Keratinocyte (primary cell): ENCODE measurements at places on chromosomes 4 and X. TPM values are rescaled to one million over a fixed set of nuclear protein-coding genes. Genes with fewer than 3 reads are reported as not detected.

GRCh38 chr4:103802766-103803165 lies 83.0 kb upstream of the TACR3 start:
- no peak for DNase-seq

DNA sequence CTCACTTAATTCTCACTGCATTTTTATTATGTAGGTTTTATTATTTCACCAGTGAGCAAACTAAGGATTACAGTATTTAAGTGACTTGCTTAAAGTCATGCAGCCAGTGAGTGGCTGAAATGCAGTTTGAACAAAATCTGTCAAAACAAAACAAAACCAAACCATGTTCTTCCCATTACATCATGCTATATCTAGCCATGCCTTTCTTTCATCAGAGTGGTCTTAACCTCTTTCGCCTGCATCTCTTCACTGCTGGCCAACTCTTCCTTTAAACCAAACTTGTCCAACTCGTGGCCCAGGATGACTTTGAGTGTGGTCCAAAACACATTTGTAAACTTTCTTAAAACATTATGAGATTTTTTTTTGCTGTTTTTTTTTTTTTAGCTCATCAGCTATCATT lies 223.2 kb downstream of the PCDH7 start:
- no peak for DNase-seq

DNA sequence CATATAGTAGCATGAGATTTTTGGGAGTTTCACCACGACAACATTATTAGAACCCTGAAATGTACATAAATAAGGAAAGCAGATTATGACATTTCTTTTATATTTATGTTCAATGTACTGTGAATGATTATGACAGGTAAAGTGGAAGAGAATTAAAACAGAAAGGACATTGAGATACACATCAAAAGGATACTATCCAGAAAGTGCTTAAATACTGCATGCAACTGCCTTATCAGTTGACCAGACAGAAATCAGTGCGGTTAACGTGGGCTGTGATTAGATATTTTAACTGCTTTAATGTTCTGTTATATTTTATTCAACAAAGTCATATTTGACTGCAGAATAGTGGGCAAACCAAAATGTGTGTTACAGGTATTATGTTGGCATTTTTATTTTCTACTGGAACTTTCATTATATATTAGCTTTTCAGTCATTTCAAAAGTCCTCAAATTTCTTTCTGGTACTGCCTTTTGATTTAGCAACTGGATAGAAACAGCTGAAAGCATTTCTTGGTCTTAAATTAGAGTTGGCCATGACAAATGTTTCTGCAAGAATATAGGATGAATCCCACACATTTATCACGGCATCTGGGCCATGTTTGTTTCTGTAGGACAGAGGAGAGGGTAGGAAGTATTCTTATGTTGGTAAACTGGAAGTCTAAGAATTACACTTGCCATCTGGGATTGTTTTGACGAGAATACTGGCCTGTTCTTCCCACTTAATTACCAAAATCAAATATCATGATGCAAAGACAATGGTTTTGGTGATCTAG lies 255.2 kb downstream of the SLC39A8 start:
- DNase-seq, result no peak

GRCh38 chr4:7813674-7814073 lies 126.0 kb downstream of the AFAP1 start:
- DNase-seq, result no peak

DNA sequence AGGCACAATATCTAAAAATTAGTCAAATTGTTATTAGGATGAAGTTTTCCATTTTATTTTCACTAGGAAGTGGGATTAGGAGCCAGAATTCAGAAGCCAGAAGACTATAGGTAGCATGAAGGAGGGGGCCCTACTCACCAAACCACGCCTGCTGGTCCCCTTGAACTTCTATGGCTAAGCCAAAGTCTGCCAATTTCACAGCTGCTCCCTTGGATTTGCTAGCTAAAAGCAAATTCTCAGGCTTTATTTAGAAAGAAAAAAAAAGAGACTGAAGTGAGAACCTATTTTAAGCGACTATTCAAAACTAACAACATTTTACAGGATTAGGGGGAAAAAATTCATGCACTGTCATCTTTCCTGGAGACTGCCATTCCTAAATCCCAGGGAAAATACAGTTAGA lies 224.3 kb downstream of the CAMK2D start:
- DNase-seq, result no peak

DNA sequence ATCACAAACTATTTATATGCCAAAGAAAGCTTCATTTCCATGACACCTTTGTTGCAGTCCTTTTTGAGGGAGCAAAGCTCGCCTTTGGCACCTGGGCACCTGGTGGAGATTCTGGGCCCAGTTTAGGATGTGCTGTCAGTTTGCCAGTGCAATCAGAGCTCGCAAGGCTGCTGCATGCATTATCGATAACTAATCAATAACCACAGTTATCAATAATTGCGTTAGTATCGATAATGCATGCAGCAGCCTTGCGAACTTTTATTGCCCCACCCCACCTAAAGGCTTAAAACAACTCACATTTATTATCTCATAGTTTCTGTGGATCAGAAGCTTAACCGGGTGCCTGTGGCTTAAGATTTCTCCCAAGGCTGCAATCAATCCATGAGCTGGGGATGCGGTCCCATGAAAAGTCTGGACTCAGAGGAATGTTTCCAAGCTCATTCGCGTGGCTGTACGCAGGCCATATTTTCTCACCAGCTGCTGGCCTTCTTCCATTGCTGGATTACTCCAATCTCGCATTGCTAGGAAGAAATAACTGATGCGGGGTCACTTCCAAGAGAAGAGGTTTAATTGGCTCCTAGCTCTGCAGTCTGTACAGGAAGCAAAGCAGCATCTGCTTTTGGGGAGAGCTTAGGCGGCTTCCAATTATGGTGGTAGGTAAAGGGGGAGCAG lies 6.2 kb upstream of the AFAP1 start:
- DNase-seq, result no peak

DNA sequence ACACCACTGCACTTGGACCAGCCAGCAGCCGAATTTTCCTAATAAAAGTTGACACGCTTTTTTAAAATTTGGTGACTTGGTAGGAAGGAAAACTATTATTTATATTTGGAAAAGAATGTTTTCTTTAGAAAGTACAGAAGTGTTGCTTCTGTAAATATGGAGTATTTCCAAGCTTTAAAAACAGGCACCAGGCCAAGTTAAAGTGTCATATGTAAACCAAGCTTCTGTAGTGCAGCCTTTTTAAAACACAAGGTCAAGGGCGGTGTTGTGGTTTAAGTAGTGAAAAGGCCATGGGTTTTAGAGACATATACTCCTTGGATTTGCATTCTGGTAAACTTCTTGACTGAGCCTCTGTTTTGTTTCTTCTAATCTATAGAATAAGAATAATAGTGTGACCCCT lies 62.7 kb downstream of the TRIM2 start:
- DNase-seq, result no peak

Gene SMIM10L2A
- 0.31 to 1.3 TPM (median 0.49 TPM) in 3 replicates for polyA plus RNA-seq

Gene EIF4E
- polyA plus RNA-seq, result 83.2 to 150 TPM (median 146 TPM) in 3 replicates

Gene RAB33B
- 3.2 to 4.4 TPM (median 3.2 TPM) in 3 replicates for polyA plus RNA-seq
